ENCODE measurements at places on chromosomes 7 and 10. TPM values are rescaled to one million over a fixed set of nuclear protein-coding genes. Genes with fewer than 3 reads are reported as not detected.

- no peak for DNase-seq
Observed at GRCh38 chr7:132270517-132270916, 305.8 kb downstream of the PLXNA4 start.

- DNase-seq, result no peak
Observed at GRCh38 chr10:112532956-112533355, 85.9 kb downstream of the VTI1A start.

DNA sequence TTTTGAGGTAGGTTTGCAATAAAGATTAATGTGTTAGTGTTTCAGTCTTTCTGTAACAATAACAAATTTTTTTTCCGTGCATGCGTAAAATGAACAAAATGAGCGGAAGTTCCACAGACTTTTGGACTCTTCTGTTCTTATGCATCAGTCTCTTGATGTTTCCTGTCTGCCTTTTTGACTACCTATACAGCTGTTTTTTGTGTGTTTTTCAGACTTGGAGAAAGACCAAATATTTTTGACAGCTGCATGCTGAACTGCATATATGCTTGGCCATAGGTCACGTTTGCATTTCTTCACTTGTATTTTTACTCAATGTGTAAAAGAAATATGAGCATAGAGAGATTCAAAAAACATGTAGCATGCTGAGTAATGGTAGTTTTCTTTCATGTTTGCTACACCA is 119.3 kb downstream of the BBS9 start:
- no peak for DNase-seq

DNA sequence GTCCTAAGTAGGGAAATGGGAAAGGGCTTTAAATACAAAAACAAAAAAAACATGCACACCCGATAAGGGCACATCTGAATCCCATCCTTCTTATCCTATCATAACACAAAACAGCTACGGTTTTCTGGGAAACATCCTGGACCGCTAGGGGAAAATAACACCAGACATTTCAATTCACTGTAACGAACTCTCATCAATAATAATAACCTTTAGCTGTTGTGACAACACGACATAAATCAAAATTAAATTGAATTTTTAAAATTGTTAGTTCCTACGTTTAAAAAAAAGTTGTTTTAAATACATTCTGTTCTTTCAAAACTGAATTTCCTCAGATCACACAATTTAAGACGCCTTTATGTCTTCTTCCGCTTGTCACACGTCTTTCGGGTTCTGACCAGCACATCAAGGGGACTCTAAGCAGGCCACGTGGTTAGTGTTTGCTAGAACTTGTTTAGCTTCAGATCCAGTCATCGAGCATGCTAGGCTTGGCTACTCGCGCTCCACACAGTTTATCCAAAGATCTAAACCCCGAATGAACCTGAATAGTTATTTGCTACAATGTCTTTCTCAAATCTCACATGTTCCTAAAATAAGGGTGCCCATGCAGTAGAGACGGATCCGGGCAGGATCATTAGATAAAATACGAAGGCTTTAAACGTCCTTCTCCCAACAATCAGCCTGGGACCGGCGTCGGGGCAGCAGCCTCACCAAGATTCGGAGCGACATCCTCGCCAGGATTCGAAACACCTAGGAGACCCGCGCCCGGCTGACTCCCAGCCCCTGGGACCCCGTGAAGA is 839 bp downstream of the IKZF5 start:
- peak; percentile 66 for DNase-seq

DNA sequence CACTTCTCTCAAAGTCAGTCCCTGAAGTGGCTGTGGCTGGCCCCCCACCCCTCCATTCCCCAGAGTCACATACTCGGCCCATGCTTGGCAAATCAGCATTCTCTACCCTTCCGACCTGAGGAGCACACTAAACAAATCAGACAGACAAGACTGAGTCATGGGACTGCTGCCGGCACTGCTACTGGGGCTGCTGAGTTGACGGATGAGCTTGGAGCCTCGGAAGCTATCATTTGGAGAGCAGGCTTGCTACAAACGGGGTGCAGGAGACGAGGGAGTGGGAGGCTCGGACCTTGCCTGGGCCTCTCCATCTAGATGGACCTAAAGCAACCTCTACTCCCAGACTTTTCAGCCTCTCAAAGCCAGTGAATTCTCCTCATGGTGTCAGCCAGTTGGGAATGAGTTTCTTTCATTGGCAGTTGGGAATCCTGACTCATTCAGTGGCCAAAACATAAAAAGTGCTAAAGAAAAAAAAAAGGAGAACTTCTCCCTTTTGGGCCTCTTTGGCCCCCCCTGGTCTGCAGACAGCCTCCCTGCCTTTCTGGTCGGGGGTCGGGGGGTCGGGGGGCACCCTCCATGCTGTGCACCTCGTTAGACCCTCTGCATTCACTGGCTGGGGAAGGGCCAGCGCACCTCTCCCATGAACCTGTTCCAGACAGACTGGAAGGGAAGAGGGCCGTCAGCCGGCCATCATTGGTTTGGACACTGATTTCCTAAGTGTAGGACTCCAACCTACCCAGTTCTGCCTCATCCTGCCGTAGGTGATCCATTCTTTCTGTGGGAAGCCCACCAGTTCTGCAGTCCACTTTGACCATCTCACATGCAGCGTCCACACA is 52.3 kb upstream of the COL13A1 start:
- no peak for DNase-seq

Gene GSDME
- total RNA-seq, result 10.9 TPM

Gene CDH23
- 3.0 TPM for total RNA-seq
